ENCODE measurements at places on chromosomes 3 and 15. TPM values are rescaled to one million over a fixed set of nuclear protein-coding genes. Genes with fewer than 3 reads are reported as not detected.

Gene DAZL
- not detected for total RNA-seq

Gene GALNT15
- 789 TPM for total RNA-seq

Gene SLC2A2
- not detected for total RNA-seq

GRCh38 chr3:132912416-132912753 lies 125.8 kb upstream of the TMEM108 start:
- no peak for DNase-seq
- no peaks in the 10 kb centered on the region for H3K36me3 ChIP-seq
- H3K27me3 ChIP-seq: no peaks in the 10 kb centered on the region
- H3K4me3 ChIP-seq: no peak overlapping the region
- H3K4me1 ChIP-seq: no peaks in the 10 kb centered on the region

Data from tibial nerve (tissue), 4 donors.